ENCODE measurements at places on chromosomes 4 and X.

GRCh38 chr4:42428036-42428435, 30.7 kb downstream of the SHISA3 start:
- DNase-seq, result no peak

- DNase-seq, result no peak
These were observed 49.9 kb upstream of the PDLIM3 start for GRCh38 chr4:185585211-185585610.

- DNase-seq, result no peak
These were observed 260.8 kb downstream of the BCOR start for GRCh38 chrX:39836802-39837420.

GRCh38 chrX:154981116-154981411, 41.5 kb downstream of the F8 start:
- no peak for DNase-seq

GRCh38 chr4:15510961-15511360, 41.3 kb downstream of the CC2D2A start:
- DNase-seq, result no peak

Measured in GM13977 (cell line).